Neuronal stem cell (in vitro differentiated cells): ENCODE measurements at places on chromosomes 6 and 20.
A peak's percentile ranks its signal among the peaks of the same experiment; 100 is the strongest.

DNA sequence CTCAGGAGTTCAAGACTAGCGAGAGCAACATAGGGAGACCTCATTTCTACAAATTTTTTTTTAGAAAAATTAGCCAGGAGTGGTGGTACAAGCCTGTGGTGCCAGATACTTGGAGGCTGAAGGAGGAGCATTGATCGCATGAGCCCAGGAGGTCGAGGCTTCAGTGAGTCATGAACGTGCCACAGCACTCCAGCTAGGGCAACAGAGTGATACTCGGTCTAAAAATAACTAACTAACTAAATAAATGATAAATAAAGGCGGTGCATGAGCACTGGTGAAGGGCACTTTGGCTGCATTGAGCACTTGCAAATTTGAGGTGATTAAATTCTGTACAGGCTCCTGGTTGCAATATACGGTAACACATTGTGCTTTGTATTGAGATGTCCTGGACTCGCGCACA is 13.5 kb downstream of the HLA-A start:
- no peak overlapping the region for H3K4me3 ChIP-seq
- no peaks in the 10 kb centered on the region for H3K4me1 ChIP-seq
- H3K27ac ChIP-seq, result no peak overlapping the region
- H3K27me3 ChIP-seq, result no peaks in the 10 kb centered on the region
- no peaks in the 10 kb centered on the region for H3K36me3 ChIP-seq
- no peak for DNase-seq

DNA sequence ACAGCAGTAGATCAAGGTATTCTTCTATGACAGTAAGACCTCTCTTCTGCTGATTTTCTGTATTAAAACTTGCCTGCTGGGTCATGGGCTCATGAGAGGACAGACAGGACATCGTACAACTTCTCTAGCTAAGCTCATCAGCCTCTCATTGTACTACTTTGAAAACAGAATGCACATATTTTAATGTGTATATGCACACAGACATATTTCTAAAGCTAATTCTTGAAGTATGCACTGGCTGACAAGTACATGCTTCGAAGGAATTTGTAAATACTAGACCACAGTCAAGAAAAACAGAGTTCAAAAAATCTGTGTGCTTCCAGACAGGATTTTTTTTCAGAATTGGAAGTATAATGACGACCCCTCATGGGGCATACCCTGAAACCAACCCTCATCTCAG is 81.7 kb upstream of the CD83 start:
- H3K36me3 ChIP-seq, result no peaks in the 10 kb centered on the region
- no peaks in the 10 kb centered on the region for H3K27me3 ChIP-seq
- no peak overlapping the region for H3K4me3 ChIP-seq
- H3K4me1 ChIP-seq, result no peaks in the 10 kb centered on the region
- H3K27ac ChIP-seq, result no peak overlapping the region

DNA sequence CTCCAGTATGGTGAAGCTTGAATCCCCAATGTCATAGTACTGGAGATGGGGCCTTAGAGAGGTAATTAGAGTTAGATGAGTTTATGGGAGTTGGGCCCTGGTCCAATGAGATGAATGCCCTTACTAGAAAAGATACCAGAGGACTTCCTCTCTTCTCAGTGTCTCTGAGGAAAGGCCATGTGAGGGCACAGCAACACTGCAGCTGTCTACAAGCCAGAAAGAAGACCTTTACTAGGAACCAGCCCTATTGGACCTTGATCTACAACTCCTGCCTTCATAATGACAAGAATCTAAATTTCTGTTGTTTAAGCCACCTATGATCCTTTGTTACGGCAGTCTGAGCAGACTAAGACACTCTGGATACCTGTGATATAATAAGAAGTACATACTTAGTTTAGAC is 31.4 kb upstream of the AKAP7 start:
- H3K4me3 ChIP-seq, result no peak overlapping the region
- H3K36me3 ChIP-seq, result no peaks in the 10 kb centered on the region
- H3K4me1 ChIP-seq, result no peaks in the 10 kb centered on the region
- H3K27ac ChIP-seq, result no peak overlapping the region
- H3K27me3 ChIP-seq, result no peaks in the 10 kb centered on the region

GRCh38 chr6:135658481-135658880 is 160.9 kb upstream of the AHI1 start:
- DNase-seq, result no peak
- H3K27me3 ChIP-seq, result no peaks in the 10 kb centered on the region
- H3K36me3 ChIP-seq, result no peaks in the 10 kb centered on the region
- H3K4me1 ChIP-seq, result no peaks in the 10 kb centered on the region
- no peak overlapping the region for H3K4me3 ChIP-seq

DNA sequence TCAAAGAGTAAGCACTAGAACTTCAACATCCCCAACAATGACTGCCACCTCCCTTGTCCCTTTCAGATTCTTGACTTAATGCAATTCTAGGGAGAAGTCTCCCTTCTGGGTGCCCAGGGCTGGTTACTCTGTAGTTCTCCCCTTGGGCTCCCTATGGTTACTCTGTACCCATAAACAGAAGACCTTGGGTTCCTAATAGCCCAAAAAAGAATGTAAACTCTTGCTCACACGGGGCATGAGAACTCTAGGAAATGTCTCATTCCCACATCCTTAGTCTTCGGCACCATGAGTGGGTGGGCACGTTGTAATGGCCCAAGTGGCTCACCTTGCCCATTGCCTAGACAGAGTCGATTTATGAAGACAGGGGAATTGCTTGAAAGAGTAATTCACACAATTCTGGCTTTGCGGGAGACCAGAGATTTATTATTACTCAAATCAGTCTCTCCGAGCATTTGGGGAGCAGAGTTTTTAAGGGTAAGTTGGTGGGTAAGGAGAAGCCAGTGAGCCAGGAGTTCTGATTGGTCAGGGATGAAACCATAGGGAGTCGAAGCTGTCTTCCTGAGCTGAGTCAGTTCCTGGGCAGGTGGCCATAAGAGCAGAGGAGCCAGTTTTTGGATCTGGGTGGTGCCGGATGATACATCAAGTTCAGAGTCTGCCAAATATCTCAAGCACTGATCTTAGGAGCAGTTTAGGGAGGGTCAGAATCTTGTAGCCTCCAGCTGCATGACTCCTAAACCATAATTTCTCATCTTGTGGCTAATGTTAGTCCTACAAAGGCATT is 61.2 kb upstream of the SIRPG start:
- no peaks in the 10 kb centered on the region for H3K36me3 ChIP-seq
- peaks cover 8% of the 10 kb centered on the region for H3K27me3 ChIP-seq
- no peak overlapping the region for H3K27ac ChIP-seq
- DNase-seq, result no peak
- no peaks in the 10 kb centered on the region for H3K4me1 ChIP-seq

DNA sequence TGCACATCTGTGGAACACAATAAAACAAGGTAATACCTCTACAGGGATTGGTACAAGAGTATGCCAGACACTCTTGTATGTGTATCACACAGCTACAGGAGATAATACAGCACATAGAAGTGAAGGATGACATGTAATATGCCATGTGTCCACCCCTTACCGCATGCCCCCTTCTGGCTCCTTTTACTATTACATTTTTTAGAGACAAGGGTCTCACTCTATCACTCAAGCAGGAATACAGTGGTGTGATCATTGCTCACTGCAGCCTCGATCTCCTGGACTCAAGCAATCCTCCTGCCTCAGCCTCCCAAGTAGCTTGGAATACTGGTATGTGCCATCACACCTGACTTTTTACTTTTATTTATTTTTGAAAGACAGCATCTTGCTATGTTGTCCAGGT is 4.2 kb upstream of the NCR3 start:
- no peak overlapping the region for H3K4me3 ChIP-seq
- H3K27me3 ChIP-seq, result no peaks in the 10 kb centered on the region
- H3K4me1 ChIP-seq, result no peaks in the 10 kb centered on the region
- no peaks in the 10 kb centered on the region for H3K36me3 ChIP-seq

DNA sequence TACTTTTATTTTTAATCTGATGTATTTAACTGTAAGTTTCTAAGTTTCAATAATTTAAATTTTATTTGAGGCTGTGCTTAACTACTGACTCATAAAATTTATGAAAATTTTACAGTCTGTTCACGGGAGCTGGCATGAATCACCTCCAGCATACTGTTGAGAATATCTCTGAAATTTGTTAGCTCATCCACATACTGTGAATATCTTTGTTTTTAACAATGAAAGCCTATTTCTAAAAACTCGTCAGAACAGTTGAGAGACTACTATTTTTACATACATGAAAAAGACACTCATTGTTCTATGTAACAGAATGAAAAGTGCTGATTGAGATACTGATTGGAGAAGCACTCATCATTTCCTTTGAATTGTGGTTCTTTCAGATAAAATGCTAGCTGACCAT is 749.3 kb downstream of the TENT5A start:
- DNase-seq, result no peak
- no peaks in the 10 kb centered on the region for H3K36me3 ChIP-seq
- H3K4me3 ChIP-seq, result no peak overlapping the region
- no peaks in the 10 kb centered on the region for H3K4me1 ChIP-seq

GRCh38 chr6:161442420-161442819 is 168.6 kb upstream of the AGPAT4 start:
- no peak overlapping the region for H3K4me3 ChIP-seq
- H3K27me3 ChIP-seq, result no peaks in the 10 kb centered on the region
- no peaks in the 10 kb centered on the region for H3K36me3 ChIP-seq
- H3K4me1 ChIP-seq, result peaks cover 17% of the 10 kb centered on the region
- no peak overlapping the region for H3K27ac ChIP-seq

DNA sequence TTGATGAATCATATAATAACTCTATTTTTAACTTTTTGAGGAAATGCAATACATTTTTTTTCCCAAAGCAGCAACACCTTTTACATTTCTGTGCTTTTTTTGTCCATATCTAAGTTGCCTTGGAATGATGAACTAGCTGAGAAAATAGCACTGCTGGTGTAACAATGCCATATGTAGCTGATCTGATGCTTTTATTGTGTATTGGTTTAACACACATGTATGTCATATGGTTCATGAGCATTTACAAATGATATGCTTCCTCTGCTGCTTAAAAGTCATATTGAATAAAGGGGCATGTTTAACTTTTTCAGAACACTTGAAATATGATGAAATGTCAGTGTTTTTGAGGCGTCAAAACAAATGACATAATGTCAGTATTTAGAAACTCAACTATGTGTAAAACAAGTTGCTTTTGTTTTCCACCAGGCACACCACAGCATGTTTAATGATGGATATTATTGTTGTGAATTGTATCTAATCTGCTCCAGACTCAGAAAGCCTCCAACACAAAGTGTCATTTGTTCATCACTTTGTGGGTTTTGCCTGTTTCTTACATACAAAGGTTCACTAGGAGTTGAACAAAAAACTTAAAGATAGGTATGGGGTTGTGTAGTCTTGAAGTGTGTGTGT is 775.8 kb upstream of the FLRT3 start:
- H3K36me3 ChIP-seq, result no peaks in the 10 kb centered on the region
- H3K27me3 ChIP-seq, result no peaks in the 10 kb centered on the region
- DNase-seq, result no peak
- H3K27ac ChIP-seq, result no peak overlapping the region

- H3K27ac ChIP-seq, result no peak overlapping the region
- H3K36me3 ChIP-seq, result no peaks in the 10 kb centered on the region
- H3K4me1 ChIP-seq, result no peaks in the 10 kb centered on the region
- DNase-seq, result peak; percentile 2
These were observed 191.2 kb downstream of the MANEA start for GRCh38 chr6:95768539-95768938.

DNA sequence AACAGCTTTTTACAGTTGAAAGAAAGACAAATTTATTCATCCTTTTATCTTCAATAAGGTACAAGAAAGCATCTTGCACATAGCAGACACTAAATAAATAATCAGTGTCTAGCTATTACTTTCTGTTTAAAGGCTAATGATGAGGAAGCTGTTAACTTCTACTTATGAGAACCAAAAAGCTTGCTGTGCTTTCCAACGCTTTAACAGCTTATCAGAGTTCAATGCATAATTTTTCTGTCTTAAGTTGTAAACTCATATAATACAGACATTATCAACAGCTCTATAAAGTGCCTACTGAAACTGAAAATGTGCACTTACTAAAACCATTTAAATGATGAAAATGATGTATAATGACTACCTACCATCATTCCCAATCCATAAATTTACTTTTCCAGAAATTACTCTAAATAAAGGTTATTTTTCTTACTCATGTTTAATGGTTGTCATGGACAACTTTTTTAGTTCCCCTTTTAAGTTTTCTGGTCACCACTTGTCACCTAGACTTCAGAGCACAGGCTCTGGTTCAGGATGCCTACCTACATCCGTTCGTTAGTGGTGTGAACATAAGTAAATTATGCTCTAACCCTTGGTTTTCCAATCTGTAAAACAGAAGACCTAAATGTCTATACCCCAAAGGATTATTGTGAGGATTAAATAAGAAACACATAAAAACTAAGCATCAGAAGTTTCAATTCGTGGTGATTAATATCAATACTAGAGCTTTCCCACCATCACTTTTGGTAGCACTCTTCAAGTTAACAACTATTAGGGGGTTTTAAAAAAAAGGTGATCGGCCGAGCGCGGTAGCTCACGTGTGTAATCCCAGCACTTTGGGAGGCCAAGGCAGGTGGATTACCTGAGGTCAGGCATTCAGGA is 8.0 kb downstream of the PNISR start:
- H3K36me3 ChIP-seq, result peaks cover 68% of the 10 kb centered on the region
- peaks cover 4% of the 10 kb centered on the region for H3K4me1 ChIP-seq
- H3K27me3 ChIP-seq, result no peaks in the 10 kb centered on the region
- no peak overlapping the region for H3K4me3 ChIP-seq
- no peak overlapping the region for H3K27ac ChIP-seq

DNA sequence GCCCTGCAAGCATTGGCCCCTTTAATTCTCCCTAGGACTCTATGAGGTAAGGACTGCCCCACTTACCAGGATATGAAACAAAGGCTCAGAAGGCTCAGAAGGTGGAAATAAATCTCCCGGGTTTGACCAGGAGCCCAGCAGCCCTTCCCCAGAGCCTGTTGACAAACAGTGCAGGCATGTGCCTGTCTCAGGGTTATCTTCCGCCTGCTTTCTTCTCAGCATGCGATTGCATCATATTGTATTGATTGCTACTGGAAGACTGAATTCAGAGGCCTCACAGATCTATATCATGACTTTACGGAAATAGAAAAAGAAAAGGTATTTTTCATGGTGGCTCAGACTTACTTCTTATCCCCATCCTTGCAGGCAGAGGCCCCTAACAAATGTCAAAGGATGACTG is 92.7 kb downstream of the PHACTR3 start:
- no peak overlapping the region for H3K27ac ChIP-seq
- H3K4me1 ChIP-seq, result no peaks in the 10 kb centered on the region
- no peak overlapping the region for H3K4me3 ChIP-seq
- H3K36me3 ChIP-seq, result no peaks in the 10 kb centered on the region

- no peaks in the 10 kb centered on the region for H3K27me3 ChIP-seq
- no peak for DNase-seq
- H3K36me3 ChIP-seq, result no peaks in the 10 kb centered on the region
- H3K27ac ChIP-seq, result no peak overlapping the region
These were observed 173.1 kb downstream of the HS3ST5 start for GRCh38 chr6:114169763-114170162.

GRCh38 chr6:80268865-80269730 is 162.6 kb downstream of the BCKDHB start:
- H3K4me1 ChIP-seq, result no peaks in the 10 kb centered on the region
- H3K27me3 ChIP-seq, result no peaks in the 10 kb centered on the region
- no peak overlapping the region for H3K27ac ChIP-seq
- no peak overlapping the region for H3K4me3 ChIP-seq
- H3K36me3 ChIP-seq, result no peaks in the 10 kb centered on the region

GRCh38 chr6:81842254-81842653 is 89.8 kb upstream of the TENT5A start:
- no peaks in the 10 kb centered on the region for H3K27me3 ChIP-seq
- no peaks in the 10 kb centered on the region for H3K4me1 ChIP-seq
- H3K36me3 ChIP-seq, result no peaks in the 10 kb centered on the region
- no peak overlapping the region for H3K4me3 ChIP-seq
